ENCODE measurements at places on chromosomes 6 and 20.

DNA sequence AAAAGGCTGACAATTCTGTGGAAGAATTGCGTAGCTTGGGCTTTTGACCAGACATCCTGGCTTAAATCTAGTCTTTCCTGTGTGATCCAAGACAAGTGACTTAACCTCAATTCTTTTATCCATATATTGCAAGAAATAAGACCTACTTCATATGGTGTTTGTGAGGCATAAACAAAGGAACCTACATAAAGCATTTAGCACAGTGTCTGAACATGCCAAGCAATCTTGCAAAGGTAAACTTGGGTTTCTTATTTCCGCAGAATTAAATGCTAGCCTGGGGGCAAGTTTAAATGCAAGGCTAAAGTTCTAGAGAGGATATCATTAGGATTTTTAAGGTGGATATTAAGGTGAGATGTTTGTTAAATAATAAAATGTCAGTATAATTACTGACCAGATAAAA lies 47.9 kb downstream of the HDDC2 start:
- no peak for DNase-seq

- DNase-seq = no peak
Observed at GRCh38 chr20:8803941-8804340, 264.9 kb upstream of the PLCB4 start.

GRCh38 chr6:19637010-19637409 lies 200.2 kb upstream of the ID4 start:
- DNase-seq = no peak

GRCh38 chr20:62485062-62485700 lies 9.4 kb upstream of the GATA5 start:
- DNase-seq = no peak

GRCh38 chr20:61041481-61041880 lies 210.6 kb upstream of the CDH4 start:
- DNase-seq = no peak

DNA sequence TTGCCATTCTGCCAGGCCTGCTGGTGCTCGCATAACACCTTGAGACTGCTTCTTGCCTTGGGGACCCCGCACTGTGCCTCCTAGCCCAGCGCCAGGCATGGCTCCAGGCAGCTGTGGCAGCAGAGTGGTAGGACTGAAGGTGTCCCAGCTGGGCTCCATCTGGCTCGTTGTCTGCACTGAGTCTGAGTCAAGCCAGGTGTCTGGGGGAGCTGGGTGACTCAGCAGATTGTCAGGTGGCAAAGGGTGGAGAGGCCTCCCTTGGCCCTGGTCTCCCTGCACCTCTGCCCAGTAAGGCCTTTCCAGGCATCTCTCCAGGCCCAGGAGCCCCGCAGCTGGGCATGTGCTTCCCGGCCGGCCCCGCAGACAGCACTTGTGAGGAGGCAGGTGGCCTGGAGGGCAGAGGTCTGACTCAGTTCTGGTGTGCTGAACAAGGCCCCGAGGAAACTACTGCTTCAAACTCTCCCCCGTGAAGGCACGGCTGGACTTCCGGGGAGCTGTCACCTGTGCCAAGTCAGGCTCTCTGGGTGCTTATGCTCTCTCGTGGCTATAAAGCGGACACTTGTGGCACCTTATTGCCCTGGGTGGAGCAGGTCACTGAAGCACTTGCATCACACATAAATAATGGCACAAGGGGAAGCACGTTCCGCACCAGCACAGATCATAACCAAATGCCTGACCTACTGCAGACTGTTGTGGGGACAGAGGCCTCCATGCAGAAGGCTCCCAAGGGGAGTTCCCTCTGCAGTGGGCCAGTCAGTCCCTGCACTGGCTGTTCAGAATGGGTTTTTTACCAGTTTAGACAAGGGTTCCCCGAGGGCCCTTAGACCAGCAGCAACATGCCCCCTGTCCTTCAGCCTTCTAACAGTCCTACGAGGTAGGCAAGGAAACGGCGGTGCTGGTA lies 27.5 kb downstream of the FOXC1 start:
- DNase-seq = no peak

- DNase-seq = no peak
Observed at GRCh38 chr6:209432-210103, 82.7 kb upstream of the DUSP22 start.

Data from SW 1271 (cell line).